Fibroblast of skin of left biceps (primary cell): ENCODE measurements at places on chromosomes 1 and 21.
A peak's percentile ranks its signal among the peaks of the same experiment; 100 is the strongest.

DNA sequence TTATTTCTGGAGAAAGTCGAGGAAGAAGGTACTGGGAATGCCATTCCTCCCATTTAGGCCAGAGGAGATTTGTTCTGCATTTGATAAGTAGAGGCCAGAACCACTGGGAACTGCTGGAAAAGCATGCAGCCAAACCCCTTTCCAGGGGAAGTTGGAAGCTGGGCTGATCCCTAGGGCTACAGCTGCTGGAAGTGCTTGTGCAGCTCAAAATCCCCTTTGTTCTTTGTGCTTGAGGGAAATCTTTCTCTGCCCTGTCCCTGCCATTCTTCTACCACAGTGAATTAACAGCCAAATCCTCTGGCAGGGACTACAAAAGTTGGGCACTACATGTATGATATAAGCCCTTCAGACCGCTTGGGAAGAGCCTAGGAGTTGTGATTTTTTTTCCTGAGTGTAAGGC is 734.1 kb downstream of the LRRIQ3 start:
- DNase-seq: no peak

DNA sequence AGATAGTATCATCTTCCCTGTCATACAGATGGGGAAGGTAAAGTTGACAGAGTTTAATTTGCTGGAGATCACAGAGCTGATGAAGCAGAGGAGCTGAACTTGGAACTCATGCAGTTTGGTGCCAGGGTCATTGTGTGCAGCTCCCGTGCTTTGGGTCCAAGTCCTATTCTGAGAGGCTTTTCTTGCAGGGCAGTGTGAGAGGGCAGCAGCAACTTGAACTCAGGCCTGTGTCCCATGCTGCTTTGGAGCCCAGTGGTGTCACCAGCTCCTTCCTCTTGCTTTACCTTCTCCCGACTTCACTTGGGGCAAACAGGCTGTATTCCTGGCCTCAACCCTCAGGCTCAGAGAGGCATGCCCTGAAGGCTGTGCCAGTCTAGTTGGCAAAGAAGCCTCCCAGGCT is 24.7 kb downstream of the INAVA start:
- DNase-seq: no peak

DNA sequence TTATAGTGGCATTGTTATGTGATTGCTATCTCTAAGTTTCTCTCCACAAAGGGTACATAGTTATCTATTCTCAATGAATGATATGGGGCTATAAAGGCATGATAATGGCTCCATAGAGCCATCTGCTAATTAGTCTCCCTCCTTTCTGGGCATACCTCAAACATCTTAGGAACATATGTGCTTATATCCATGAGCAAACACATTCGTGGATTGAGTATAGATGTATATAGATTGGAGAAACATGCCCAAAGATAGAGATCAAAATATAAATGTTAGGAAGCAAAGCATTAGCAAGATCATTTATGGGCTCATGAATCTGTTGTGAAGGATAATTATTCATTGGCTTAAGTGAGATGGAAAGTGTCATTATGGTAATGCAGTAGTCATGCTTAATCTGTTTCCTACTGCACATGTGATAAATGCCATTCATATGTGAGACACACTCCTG is 155.8 kb upstream of the UBE2U start:
- no peak for DNase-seq

- DNase-seq: no peak
These were observed 12.2 kb upstream of the SPRR2F start for GRCh38 chr1:153125536-153125935.

- no peak for DNase-seq
These were observed 3.9 kb downstream of the TMPRSS2 start for GRCh38 chr21:41504030-41504429.

DNA sequence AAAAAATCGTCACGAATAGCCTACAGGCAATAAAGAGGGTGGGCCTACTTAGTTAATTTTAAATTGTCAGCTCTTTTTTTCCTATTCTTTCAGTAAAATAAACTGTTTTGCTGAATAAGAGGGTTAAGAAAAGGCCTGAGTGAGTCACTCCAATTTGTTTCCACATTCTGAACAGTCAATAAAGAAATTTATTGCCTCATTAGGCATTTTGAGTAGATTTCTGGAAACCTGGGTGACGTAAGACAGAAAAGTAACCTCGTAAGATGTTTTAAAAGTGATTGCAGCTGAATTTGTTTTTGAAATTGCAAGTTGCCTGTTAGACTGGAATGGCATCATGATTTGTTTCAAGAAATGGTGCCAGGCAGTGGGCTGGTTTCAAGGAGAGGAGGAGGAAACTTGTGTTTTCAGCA is 439.3 kb downstream of the USP25 start:
- peak; percentile 25 for DNase-seq

GRCh38 chr1:53503433-53504217 is 44.4 kb downstream of the DMRTB1 start:
- no peak for DNase-seq

DNA sequence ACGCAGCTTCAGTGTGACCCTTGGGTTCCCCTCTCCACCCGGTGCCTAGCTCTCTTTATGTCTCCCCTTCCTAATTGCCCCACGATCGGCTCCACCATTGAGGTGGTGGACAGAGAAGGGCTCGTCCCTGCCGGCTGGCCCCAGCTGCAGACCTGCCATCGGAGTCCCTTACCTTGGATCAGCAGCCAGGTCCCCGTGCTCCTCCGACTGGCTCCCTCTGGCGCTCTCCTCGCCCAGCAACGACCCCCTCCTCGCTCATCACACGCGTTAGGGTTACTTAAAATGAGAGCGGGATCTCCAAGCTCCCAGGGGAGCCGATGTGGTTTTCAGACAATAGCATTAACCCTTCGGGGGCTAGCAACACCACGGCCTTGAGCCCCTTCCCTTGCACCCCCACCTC is 8.1 kb upstream of the ETV3L start:
- no peak for DNase-seq

GRCh38 chr1:44676484-44677200 is 2.1 kb downstream of the ARMH1 start:
- peak; percentile 23 for DNase-seq
